ENCODE measurements at places on chromosomes 11 and 22.

DNA sequence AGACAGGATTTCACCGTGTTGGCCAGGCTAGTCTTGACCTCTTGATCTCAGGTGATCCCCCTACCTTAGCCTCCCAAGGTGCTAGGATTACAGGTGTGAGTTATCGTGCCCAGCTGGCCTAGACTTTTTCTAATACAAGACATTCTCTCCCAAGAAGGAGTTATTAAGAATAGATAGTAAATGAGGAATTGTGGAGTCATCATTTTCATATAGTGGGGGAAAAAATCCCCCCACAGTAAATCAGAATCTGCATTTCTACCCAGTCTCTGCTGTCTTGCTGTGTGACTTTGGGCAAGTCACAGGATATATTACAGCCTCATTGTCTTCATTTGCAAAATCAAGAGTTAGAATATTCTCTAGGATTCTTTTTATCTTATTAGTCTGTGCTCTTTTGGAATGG is 21.6 kb downstream of the SLC6A5 start:
- no peak for DNase-seq

DNA sequence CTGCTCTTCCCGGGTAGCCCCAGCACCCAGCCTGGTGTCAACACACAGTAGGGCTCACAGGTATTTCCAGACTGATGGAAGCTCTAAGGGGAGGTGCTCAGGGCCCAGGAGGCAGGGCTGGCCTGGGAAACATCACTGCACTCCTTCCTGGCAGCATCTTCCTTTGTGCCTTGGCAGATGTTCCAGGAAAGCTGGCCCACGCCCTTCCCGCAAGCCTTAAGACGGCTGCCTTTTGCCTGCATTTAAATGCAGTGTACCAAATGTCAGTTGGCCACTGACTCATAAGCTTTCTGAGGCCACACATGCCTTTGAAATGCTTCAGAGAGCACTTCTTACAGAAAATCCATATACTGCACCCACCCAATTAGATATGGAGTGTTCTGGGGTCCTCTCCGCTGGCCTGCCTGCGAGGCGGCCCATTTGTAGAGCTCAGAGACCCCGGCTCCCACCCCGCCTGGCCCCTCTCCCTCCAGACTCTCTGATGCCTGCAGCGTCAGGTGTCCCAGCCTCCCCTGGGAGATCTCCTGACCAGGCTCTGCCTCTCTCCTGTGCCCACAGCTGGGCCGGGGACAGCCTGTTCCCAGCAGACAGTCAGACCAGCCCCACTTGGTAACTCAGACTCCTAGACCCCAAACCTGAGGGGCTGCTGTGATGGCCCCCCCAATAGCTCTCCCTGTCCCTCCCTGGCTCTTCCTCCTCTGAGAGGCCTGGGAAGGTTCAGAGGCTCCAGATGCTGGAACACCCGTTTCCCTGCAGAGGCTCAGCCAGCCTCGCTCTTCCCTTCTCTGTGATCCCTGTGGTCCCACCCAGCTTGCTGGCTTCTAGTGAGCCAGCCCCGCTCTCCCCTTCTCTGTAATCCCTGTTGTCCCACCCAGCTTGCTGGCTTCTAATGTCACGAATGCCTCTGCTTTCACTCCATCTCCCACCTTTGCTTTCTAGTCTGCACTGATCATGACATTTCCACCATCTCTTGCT is 47.6 kb upstream of the THY1 start:
- DNase-seq = no peak

DNA sequence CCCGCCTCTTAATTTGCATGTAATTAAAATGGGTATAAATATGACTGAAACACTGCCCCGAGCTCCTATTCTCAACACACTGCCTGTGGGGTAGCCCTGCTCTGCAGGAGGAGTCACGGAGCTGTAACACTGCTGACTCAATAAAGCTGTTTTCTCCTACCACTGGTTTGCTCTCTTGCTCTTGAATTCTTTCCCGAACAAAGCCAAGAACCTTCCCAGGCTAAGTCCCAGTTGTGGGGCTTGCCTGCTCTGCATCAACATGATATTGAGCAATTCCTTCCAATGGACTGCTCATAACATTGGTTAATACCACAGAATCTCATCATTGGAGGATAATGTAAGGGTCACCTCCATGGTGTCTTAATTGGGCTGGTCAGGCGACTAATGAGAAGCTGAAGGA is 114.4 kb downstream of the FBXO7 start:
- no peak for DNase-seq

DNA sequence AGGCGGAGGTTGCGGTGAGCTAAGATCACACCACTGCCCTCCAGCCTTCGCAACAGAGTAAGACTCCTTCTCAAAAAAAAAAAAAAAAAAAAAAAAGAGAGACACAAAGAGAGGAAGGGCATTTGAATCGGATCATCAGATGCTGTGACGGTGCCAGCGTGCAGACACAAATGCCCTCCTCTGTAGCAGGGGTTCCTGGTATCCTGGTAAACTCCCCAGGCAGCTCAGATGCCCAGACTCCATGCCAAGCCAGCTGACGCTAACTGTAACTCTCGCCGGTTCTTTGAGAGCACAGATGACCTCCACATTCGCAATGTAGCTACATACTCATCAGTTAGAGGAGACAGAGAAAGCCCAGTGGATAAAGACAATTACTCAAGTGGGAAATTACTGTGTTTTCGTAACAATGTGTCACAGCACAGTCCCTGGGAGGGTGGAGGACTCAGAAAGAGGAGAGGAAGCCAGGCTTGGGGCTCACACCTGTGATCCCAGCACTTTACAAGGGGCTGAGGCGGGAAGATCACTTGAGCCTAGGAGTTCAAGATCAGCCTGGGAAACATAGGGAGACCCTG is 153.1 kb downstream of the BRD1 start:
- DNase-seq = no peak

GRCh38 chr11:1755692-1756561 is 5.5 kb upstream of the IFITM10 start:
- DNase-seq = no peak

- DNase-seq = no peak
These were observed 83.4 kb downstream of the DHCR7 start for GRCh38 chr11:71364806-71365205.

GRCh38 chr11:66723693-66724092 is 5.3 kb downstream of the SPTBN2 start:
- no peak for DNase-seq

GRCh38 chr11:116030697-116031331 is 526.6 kb upstream of the CADM1 start:
- DNase-seq = no peak

DNA sequence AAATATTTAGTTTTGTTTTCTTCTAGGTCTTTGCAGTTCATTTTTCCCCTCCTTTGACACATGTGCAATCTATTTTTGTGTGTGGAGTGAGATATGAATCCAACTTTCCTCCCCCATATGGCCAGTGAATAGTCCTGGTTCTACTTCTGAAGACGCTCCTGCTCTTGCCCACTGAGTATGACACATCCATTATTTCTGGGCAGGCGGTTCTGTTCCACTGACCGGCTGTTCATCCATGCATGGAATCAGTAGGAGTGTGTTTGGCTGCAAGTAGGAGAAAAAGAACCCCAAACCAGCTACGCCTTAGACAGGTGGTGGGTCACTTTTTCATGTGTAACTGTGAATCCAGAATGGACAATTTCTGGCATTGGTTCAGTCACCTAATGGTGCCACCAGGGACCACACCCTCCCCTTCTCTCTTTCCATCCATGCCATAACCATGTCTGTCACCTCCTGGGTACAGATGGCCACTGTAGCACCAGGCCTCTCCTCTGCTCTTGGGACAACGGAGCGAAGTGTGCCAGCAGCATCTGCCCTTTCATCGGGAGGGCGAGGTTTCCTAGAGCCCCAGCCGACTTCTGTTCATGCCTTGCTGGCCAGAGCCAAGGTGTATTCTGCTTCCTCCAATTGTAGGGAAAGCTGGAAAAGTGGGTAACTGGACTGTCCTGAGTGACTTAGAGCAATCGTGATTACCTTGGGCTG is 67.4 kb upstream of the SLC22A12 start:
- DNase-seq = no peak

DNA sequence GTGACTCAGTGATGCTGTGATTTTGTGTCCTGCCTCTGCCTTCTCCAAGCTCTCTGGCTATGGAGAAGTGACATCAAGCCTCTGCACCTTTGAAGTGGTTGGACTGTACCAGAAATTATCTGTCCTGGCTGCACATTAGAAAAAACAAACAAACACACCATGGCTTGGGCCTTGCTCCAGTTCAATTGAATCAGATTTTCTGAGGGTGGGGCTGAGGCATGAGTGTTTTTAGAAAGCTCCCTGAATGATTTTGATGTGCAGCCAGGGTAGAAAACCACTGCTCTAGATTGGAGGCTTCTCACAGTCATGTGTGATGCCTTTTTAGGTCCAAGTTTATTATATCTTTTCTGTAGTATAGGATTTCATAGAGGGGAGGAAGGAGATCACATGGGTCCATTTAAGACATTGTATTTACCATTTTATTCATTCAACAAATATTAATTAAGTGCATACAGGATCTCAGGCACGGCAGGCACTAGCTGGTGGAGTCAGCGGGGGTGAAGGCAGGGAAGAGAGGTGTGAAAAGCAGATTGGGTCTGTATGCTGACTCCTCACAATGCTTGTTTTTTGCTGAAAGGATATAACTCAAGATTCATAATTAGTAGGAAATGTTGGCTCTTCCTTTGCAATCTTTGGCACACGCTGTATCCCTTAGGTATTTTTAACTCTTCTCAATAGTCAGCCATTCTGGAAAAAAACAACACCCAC is 7.1 kb upstream of the VSTM5 start:
- no peak for DNase-seq

- DNase-seq = no peak
These were observed 29.7 kb upstream of the ACCSL start for GRCh38 chr11:44018127-44018521.

GRCh38 chr11:110431051-110431672 is 1.4 kb downstream of the FDX1 start:
- DNase-seq = no peak

DNA sequence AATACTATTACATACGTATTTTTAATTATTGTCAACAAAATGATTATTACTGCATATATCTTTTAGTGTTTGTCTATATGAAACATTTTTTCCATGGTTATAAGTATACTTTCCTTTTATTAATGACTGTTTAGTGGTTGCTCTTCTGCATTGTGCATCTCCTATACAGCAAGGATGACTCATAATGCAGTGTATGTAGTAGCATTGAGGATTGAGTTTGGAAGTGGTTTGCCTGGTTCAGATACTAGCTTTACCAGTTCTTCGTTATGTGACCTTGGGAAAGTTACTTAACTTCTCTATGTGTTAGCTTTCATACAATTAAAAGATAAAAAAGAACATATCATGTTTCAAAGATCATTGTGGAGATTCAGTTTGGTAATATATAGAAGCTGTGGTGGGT is 44.1 kb downstream of the CHORDC1 start:
- no peak for DNase-seq

DNA sequence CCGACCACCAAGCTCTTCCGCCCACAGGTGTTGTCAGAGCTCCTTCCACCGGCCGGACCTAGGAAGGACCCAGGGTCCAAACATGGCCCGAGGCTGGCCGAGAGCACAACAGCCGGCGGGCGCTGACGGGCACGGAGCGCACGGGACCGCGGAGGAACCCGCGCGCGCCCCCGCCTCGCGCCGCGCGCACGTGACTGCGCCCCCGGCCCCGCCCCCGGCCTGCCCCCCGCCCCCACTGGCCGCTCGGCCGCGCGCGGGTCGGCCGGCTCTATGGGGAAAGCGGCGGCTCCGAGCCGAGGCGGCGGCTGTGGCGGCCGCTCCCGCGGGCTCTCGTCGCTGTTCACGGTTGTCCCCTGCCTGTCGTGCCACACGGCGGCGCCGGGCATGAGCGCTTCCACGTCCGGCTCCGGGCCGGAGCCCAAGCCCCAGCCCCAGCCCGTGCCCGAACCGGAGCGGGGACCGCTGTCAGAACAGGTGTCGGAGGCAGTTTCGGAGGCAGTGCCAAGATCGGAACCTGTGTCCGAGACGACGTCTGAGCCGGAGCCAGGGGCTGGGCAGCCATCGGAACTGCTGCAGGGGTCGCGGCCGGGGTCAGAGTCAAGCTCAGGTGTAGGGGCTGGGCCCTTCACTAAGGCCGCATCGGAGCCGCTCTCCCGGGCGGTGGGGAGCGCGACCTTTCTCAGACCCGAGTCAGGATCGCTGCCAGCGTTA is at the start of gene OSBP2:
Gene OSBP2 (plus strand): TSS at position 235 of the 711 bp plus-strand sequence. CDS start 36 bp downstream, at position 271.
- peak; percentile 43 for DNase-seq

DNA sequence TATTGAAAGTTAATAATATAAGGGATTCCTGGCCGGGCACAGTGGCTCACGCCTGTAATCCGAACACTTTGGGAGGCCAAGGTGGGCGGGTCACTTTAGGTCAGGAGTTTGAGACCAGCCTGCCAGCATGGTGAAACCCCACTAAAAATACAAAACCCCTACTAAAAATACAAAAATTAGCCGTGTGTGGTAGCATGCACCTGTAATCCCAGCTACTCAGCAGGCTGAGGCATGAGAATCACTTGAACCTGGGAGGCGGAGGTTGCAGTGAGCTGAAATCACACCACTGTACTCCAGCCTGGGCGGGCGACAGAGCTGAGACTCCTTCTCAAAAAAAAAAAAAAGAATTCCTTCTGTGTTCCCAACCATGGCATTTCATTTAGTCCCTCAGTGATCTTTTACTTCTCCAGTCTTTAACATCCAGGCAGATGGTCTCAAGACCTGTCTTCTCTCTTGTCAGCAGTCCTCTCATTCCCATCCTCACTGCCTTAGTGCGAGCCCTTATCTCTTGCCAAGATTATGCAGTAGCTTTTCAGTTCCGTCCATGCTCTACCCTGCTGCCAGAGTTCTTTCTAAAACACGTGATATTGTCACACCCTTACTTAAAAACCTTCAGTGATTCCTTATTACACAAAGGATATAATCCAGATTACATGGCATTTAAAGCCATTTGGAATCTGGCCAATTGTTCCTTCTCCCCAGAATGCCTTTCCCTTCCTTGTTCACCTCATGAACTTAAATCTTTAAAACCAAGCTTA is 17.9 kb downstream of the RTN3 start:
- DNase-seq = no peak

GRCh38 chr11:63888170-63889086 is 28.5 kb downstream of the RCOR2 start:
- DNase-seq = peak; percentile 40

- no peak for DNase-seq
These were observed 33.7 kb upstream of the SLC17A6 start for GRCh38 chr11:22304337-22304961.

GRCh38 chr11:65416841-65417701 is 5.5 kb upstream of the NEAT1 start:
- DNase-seq = no peak

DNA sequence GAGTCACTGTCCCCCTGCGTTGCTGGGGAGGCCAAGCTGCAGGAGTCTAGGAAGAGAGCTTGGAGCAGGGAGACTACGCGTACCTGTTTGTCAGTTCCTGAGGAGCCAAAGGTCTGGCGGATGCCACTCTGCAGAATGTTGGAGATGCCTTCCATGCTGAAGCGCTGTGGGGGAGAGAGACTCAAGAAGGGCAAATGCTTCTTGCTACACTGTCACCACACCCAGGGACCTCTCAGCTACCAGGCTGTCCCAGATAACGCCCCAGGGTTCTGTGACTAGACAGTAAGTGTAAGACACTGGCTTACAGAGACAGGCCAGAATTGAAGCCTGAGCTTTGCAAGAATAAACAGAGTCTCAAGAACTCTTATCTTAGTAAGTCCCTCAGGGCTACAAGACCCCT is 42.0 kb downstream of the FEZ1 start:
- no peak for DNase-seq

- DNase-seq = no peak
These were observed 69.7 kb downstream of the TTC28 start for GRCh38 chr22:28609921-28610320.

Data from endothelial cell (in vitro differentiated cells).